ENCODE measurements at places on chromosomes 12 and 14.

GRCh38 chr12:43602738-43603137 lies 50.7 kb upstream of the ADAMTS20 start:
- no peak for DNase-seq

GRCh38 chr14:36675581-36675980 lies 13.9 kb downstream of the PAX9 start:
- DNase-seq = no peak

DNA sequence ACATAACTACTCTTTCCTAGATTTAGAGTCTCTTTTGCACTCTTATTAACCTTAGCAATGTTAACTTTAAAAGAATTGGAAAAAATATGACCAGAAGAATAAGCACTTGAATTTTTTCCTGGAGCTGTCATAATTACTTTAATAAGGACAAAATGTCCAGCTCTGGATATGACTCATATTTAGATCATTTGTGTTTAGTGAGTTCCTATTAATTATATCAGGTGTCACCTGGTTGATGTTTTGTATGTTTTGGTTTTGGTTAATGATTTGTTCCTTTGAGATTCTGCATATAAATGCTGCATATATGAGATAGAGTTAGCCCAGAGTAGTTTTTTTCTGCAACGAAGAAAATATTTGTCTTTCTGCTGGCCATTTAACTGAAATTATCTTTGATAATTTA lies 5.1 kb downstream of the CLECL1 start:
- DNase-seq = no peak

GRCh38 chr12:65695113-65695865 lies 129.0 kb upstream of the HMGA2 start:
- no peak for DNase-seq

DNA sequence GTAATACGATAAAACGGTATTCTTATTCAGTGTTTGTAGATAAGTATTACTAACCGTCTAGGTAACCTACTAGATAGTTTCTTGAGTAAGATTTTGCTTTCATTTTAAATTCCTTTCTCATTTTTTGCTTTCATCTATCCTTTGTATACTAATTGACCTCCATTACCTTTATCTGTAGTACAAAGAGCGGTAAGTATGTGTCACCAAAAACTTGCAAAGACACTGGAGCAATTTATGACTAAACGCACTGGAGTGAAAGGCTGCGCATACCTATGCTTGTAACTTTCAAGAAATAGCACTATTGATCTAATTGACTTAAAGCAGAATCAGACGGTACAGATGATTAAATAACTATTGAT lies 1.7 kb downstream of the ARHGAP5 start:
- no peak for DNase-seq

- no peak for DNase-seq
These were observed 26.8 kb downstream of the RIC8B start for GRCh38 chr12:106801167-106801708.

DNA sequence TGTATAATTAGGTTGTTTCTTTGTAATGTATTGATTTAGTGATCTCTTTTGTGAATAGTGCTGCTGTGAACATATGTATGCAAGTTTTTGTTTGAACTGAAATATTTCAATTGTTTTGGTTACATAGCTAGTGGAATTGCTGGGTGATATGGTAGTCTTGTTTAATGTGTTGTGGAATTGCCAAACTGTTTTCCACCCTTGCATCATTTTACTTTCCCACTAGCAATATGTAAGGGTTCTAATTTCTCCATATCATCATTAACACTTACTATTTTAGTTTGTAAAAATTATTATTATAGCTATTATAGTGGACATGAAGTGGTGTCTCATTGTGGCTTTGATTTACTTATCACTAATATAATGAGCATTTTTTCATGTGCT lies 5.9 kb downstream of the G2E3 start:
- no peak for DNase-seq

- no peak for DNase-seq
These were observed 74.5 kb upstream of the DYNC1H1 start for GRCh38 chr14:101889898-101890297.

GRCh38 chr12:96120359-96121100 lies 73.6 kb upstream of the ELK3 start:
- DNase-seq = no peak

- DNase-seq = no peak
These were observed 346.2 kb upstream of the STXBP6 start for GRCh38 chr14:25396128-25396527.

DNA sequence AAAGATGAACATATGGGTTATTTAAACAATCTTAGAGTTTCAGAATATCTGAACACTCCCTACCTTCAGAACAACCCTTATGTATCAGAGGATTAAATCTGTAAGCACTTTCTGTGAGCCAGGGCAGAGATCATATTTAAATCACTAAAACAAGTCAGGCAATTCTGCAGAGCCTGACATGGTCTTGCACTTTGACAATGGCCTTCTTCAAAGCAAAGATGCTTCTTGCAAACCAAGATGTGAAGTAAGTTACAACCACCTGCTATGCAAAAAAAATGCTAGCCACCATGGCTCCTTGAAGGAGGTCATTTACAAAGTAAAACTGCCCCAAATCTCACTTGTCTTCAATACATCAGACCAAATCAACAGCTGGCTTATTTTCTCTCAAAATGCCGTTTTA lies 3.2 kb downstream of the PPP1CC start:
- DNase-seq = no peak

DNA sequence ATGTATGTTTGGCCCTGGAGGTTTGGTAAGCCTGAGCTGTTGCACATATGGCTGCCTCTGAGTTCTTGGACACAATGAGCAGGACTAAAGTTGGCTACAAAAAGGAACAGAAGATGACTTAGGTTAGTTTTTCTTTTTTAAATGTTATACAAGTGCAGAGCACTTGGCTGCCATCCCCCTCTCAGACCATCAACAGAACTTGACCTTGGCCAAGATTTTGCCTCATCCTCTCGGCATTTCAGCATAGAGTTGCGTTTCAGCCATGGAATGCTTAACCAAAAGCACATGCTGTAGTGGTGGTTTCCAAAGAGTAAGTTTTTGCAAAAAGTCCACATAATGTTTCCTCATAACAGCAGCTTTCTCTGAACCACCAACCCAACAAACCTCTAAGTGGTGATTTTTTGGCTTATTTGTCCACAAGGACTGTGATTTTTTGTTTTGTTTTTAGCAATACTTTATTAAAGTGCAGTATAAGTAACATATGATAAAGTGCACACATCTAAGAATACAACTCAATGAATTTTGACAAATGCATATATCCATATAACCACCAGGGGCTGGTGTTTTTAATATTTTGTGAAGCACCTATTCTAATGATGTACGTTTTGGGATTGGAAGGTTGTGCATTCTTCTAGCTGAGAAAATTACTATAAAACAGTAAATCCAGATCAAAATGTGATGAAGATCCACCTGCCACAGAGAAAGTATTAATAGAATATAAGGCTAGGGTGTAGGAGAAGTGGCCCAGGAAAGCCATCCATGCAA lies 12.1 kb upstream of the GALNT16 start:
- no peak for DNase-seq

DNA sequence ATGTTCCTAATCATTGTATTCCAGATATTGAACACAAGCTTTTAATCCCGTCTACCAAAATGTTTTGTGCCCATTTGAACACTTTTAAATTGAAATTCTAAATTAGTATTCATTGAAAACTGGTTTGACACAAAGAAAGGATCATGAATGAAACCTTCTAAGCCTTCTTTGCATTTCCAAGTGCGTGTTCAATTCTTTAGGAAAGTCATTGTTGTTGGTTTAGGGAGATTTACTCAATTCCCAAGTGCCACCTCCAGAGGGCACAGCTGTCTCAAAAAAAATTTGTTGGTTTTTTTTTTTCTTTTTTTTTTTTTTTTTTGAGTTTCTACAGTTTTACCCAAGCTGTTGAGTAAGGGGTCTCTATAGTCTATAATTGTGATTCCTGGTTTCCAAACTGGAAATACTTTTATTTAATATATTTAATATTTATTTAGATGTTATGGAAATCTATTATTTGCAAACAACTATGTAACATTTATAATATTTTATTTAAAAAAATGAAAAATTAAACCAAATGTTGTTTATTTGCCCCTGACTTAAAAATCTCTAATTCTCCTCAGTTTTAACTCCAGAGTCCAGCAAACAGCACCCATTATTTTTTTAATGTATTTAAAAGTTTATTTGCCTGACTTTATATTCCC lies 79.9 kb downstream of the NEDD1 start:
- no peak for DNase-seq

- no peak for DNase-seq
These were observed 70.8 kb downstream of the SCN8A start for GRCh38 chr12:51661836-51662235.

DNA sequence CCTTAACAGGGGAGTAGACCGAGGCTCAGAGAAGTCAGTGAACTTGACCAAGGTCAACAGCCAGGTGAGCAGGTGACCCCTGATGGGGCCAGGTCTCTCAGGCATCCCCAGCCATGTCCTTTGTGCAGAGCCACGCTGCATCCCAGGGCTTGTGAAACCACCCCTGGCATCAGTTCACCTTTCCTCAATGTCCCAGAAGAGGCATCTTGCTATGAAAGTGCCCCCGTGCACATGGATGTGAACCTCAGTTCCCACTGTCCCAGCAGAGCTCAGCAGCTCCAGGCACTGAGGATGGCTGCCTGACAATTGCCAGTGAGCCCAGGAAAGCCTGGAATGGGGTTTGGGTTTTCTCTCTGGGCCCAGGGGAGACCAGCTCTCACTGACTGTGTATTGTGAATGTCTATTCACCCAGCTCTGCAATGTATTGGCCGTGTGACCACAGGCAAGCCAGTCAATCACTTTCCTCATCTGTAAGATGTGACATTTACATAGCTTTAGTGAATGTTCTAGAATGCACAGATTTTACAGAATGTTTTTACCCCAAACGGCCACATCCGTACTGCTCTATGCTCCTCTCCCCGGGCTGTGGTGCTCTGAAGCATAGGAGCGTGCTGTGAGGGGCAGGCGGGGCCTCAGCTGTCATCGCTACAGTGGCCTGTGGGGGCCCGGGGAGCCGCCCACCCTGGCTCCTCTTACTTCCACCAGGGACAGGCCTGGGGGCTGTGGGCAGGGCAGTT lies 4.9 kb downstream of the CACNA2D4 start:
- no peak for DNase-seq

DNA sequence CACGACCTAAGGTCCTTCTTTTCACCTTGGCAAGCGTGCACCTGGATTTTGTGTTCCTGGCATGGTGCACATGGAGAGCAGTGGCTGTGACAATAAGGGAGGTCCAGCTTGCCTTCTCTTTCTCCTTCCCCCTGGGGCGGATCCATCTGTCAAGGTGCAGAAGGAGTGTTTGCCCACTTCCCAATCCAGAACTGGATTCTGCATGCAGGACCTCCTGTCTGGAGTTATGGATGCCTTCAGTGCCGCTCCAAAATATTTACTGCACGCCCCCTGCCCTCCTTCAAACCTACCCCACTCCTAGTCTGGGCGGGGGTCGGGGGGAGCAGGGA lies 192.7 kb downstream of the DPF3 start:
- DNase-seq = no peak

DNA sequence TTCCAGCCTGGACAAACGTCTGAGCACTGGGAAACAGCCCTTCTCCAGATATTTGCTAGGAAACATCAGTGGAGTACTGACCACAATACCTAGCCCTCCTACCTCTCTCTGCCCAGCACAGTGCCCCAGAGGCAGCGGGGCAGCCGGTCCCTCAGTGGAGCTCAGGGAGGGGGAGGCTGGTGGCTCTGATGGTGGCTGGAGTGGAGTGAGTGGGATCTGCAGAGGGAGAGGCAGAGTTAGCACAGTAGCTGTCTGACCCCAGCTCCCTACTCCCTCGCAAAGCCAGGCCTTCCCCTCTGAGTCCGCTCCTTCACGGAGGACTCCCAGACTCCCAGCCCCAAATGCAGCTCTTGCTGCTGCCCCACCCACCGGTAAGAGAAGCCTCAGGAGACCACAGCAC lies 30.0 kb downstream of the NCKAP5L start:
- DNase-seq = no peak

DNA sequence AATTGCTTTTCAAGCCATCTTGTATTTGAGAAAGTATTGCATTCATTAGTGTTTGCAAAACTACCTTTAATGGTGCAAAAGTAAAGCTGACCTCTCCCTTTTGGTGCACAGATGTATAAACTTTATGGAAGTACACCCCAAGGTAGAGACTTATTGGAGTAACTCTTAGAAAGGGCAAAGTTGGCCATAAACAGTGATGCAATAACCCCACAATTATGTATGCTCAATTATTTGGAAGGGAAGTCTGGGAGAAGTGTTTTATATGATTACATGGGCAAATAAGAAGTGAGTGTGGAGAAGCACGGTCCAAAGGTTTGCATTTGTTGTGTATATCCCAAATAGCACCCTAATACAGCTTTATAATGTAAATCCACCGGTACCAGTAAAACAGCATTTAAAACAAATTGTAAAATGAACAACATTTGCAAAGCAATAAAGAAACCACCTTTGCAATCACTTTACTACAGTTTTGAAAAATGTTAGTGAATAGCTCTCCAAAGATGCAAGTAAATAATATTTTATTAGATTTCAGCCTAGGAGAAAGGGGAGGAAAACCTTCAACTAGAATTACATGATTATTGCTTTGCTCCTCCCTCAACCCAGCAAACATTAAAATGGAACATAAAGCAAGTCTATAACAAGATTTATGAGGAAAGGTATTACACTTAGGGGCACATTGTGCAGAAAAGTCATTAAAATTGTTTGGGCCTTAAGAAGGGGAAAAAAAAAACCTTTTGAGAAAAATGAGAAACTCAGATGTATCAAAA lies 70.5 kb downstream of the HMGA2 start:
- DNase-seq = no peak

DNA sequence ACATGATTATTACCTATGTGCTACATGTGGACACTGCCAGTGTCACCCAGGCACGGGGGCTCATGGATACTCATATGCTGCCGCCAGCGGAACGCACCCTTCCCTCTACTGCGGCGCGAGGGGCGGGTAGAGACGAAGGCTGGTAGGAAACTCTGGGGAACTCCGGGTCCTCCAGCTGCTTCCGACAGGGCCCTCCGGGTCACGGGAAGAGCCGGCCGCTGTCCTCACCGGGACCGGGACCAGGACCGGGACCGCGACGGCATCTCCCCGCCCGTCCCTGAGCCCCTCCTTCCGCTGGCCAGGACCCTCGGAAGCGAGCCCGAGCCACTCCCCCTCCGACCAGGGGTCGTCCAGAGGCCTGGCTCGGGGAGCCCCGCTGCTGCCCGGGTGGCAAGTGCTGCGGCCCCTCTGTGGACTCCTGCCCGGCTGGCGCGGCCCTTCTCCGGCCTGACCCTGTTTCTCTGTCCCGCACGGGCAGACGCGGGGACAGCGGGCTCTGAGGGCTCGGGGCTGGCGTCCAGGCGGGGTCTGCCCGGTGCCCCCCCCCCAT lies 209.6 kb downstream of the ADGRD1 start:
- DNase-seq = no peak

- DNase-seq = no peak
These were observed 523 bp downstream of the GTF2H3 start for GRCh38 chr12:123634142-123634561.

Measured in cortex of kidney (tissue), 1 donor.